Activated CD4-positive, alpha-beta T cell treated with anti-CD3 and anti-CD28 coated beads, Interleukin-2, amount 50 U/mL, for 16 hours (primary cell): ENCODE measurements at places on chromosomes 13 and 19.

- no peak for DNase-seq
Measured at GRCh38 chr13:93004919-93005318, 221.7 kb upstream of the GPC6 start.

- DNase-seq, result no peak
Measured at GRCh38 chr19:55077106-55077505, 1.4 kb downstream of the EPS8L1 start.

- no peak for DNase-seq
Measured at GRCh38 chr13:98339684-98340425, 162.8 kb upstream of the RNF113B start.

- DNase-seq, result no peak
Measured at GRCh38 chr19:49359851-49360820, 2.1 kb downstream of the TEAD2 start.

DNA sequence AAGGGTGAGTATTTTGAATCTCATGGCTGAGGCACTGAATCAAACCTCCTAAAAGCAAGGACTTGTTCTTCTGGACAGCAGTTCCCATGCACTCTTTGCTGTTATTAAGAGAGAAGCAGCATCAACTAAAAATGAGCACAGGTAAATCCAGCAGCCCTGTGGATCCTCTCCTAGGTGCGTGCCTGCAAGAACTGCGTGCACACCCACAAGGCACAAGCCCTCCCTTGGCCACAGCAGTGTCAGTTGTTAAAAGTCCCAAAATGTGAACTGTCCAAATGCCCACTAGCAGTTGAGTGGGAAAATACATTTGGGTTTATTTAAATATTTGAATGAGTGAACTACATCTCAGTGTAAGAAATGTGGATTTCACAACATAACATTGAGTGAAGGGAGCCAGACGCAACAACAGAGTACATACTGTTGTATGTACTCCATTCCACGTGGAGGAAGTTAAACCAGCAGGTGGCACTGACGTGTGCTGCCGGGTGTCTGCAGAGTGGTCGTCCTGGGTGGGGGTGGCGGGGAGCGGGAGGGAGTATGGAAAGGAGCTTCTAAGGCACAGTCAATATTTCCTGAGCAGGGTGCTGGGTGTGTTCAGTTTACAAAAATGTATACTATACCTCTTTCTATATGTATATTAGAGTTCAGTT, 266.4 kb downstream of the NALCN start:
- DNase-seq, result no peak
